Posterior vena cava (tissue), 2 donors: ENCODE measurements at places on chromosomes 16 and 17. TPM values are rescaled to one million over a fixed set of nuclear protein-coding genes. Genes with fewer than 3 reads are reported as not detected.

DNA sequence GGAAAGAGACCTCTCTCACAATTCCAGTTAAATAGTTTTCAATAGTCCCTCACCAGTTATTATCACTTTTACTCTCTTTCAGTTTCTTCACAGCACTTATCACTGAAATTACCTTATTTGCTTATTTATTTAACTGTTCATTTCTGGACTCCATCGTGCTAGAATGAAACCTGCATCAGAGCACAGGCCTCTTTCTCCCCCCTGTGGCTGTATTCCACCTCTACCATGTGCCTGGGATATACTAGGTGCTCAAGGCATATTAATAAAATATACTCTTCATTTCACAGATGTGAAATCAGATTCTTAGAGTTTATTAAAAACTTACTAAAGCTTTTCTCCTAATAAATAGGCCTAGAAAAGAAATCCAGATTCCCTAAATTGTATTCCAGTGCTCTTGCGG, 308.9 kb upstream of the MON1B start:
- DNase-seq: no peak

- peak; percentile 80 for DNase-seq
These were observed 770 bp downstream of the CCNF start for GRCh38 chr16:2429771-2430663.

DNA sequence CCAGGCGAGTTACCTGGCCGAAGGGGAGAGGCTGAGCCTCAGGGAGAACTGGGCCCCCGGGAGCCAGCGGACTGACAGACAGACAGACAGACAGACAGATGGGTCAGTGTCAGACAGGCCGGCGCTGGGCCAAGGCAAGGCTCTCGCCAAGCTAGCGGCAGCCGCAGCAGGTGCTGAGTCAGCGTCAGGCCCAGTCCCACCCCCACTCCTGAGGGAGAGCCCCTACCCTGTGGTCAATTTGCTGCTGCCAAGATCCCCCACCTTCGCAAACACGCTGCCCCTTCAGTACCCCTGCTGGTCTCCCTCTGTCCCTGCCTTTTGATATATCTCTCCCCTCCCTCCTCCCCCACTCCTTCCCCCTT, 1.5 kb downstream of the FGF11 start:
- DNase-seq: no peak

DNA sequence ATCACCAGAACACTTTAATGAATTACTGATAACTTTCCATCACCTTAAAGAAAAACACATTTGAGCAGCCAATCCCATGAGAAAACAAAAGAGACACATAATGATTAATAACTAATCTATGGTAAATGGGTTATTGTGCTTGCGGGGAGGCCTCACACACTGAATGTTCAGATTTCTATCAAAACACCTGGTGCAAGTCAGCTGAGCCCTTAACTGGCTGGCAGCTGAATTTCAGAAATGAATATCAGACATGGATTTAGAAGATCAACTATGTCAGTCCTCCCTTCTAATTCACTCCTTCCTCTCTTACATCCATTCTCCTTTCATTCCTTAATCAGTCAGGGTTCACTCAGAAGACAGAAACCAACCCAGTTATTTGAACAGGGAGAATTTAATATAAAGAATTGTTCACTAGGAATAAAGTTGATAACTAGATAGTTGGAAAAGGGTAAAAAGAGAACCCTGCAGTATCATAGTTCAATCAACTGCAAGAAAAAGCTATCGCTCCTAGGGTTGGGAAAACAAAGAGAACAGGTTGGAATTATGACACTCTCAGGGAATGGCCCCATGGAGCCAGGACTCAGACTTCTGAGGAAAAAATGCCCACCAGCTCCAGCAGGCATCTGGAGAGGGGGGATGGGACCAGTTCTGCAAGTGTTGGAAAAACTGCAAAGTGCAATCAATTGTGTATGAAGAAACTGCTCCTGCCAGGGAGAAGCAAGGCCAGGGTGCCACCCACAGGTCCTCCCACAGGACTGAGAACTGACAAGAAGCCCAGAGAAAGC, 577.1 kb upstream of the CDH5 start:
- no peak for DNase-seq

GRCh38 chr17:80546267-80546666, 1.6 kb downstream of the RPTOR start:
- DNase-seq: no peak

GRCh38 chr17:29094101-29094708, 51.3 kb downstream of the PIPOX start:
- no peak for DNase-seq

- DNase-seq: no peak
These were observed 12.0 kb upstream of the KRT23 start for GRCh38 chr17:40949418-40949817.

DNA sequence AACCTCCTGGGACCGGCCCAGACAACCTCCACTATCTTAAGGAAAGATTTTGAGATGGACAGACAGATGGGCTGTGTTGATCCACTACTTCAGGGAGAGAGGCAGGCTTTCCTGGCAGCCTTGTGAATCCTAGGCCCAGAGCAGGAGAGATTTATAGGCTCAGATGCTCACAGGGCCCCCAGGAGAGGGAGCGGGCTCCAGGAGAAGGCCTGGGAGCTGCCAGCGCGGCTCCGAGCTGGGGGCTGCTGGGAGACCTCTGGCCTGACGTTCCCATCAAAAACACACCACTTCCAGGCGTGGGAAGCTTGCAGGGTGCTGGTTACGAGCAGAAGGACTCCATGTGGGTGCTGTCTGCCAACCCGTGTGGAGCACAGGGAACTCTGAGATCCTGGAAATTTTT, 53.2 kb downstream of the MYH11 start:
- peak; percentile 62 for DNase-seq

DNA sequence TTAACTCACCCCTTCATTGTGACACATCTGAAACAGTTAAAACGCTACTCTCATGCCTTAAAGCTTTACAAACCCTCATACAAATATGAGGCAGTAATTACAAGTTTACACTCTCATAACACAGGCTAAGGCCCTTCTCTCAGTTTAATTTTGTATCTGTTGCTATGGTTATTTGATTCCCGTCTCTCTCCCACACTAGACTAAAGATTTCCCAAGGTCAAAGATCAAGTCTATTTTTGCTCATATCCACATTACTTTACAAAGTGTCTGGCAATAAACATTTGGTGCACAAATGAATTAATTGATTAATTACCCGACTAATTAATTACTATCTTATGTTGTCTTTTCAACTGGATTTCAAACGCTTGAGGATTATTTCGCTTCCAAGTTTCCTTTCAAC, 86.4 kb upstream of the MYOCD start:
- DNase-seq: no peak

DNA sequence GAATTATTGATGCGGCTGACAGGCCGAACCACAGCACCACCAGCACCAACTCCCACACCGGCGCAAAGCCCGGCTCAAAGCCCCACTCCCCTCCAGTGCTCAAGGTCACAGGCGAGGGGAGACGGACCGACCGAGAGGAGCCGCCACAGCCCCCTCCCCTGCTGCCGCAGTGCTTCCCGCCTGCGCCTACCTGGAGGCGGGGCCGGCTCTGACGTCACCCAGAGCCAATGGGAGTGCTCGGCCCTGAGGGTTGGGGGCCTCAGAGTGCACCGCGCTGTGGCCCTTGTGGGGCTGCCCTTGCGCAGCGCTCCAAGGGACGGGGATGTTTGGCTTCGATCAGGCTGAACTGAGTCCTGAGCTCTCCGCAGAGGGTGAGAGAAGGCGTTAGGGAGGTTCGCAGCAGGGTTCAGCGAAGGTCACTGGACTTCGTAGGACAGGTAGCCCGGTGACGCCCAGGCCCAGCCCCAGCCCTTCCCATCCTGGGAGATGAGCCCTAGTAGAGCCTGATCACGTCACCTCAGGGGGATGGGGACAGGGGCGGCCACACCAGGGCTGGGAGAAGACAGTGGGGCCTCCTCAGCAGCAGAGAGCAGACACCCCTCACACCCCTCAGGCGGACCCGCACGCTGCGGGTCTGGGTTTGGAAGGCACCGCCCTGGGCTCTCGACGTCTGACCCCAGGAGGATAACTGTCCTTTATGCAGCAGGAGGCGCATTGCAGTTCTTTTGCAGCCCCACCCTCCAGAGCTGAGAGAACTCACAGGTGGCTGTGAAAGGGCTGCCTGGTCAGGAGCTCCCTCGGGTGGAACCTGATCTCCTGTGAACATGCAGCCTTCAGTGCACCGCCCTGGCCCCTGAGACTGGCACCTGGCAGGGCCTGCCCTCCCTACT, 1.5 kb downstream of the NDRG4 start:
- DNase-seq: peak; percentile 76

DNA sequence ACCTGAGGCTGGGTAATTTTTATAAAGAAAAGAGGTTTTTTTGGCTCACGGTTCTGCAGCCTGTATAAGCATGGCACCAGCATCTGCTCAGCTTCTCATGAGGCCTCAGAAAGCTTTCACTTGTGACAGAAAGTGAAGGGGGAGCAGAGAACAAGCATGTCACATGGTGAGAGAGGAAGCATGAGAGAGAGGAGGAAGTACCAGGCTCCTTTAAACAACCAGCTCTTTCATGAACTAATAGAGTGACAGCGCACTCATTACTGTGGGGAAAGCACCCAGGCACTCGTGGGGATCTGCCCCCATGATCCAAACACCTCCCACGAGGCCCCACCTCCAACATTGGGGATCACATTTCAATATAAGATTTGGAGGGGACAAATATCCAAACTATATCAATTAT, 86.8 kb downstream of the USP32 start:
- no peak for DNase-seq

GRCh38 chr16:66984892-66985311, 3.5 kb upstream of the CES4A start:
- DNase-seq: no peak

GRCh38 chr16:58499092-58499511, 841 bp upstream of the NDRG4 start:
- DNase-seq: peak; percentile 66

DNA sequence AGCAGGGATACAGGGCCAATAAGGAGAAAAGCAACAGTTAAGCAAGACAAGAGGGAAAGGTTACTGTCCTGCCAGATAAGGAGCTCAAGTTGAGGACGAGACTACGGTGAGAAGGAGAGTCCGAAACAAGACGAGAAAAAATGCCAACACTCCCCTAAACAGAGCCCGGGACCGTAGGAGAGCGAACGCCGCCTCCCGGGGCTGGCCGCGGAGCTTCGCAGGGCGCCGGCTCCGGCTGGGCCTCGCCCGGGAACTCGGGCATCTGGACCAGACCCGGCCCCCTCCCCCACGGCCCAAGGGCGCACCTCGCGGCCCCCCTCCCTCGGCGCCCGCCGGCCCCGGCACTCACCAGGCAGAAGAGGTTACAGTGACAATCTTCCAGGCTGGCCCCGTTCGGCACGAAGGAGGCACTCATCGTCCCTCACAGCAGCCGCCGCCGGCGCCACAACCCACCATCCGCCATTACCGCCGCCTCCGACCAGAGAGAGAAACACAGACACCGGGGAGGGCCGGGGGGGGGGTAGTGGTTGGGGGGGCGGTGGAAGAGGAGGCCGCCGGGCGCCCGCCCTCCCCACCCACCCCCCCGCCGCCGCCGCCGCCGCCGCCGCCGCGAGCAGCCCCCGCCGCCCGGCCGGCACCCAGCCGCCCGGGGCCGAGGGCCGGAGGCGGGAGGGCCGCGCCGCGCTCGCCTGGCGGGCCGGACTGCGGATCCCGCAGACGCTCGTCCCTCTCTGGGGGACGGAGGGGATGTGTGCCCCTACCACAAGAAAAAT, at the start of gene MED13:
Gene MED13, minus strand, starts transcription at position 488 of the 773 bp plus-strand sequence. Its CDS starts 73 bp downstream, at position 415.
- DNase-seq: peak; percentile 91

DNA sequence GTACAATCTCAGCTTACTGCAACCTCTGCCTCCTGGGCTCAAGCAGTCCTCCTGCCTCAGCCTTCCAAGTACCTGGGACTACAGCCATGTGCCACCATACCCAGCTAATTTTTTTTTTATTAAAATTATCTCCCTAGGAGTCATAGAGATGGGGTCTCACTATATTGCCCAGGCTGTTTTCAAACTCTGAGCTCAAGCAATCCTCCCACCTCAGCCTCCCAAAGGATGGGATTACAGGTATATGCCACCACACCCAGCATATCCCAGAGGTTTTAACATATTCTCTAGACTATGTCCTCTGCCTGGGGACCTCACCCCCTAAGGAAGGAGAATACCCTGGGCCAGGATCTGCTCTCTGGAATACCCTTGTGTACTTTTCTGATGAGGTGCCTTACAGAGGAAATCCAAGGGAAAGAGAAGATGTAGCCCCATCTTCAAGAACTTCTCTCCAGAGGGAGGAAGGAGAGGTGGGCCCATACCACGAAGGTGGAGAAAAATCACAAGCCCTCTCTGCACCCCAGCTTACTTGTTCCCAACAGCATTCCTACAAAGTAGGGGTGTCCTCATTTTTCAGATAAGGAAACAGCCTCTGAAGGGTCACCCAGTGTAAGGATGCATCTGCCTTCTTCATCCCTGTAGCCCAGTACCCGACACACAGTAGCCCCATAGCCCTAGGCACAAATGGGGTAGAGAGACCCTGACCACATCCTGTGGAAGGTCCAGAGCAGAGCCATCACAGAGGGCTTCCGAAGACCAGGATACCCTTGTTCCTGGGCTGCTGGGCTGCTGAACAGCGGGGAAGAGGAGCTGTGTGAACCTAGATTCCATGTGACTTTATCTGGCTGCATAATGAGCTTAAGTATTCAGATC, 151.6 kb downstream of the SOCS1 start:
- DNase-seq: no peak

GRCh38 chr16:48556913-48557351, 53.0 kb downstream of the N4BP1 start:
- no peak for DNase-seq

- no peak for DNase-seq
These were observed 330.0 kb upstream of the PMFBP1 start for GRCh38 chr16:72501739-72502593.

- no peak for DNase-seq
These were observed 18.8 kb upstream of the IRF8 start for GRCh38 chr16:85879975-85880831.

DNA sequence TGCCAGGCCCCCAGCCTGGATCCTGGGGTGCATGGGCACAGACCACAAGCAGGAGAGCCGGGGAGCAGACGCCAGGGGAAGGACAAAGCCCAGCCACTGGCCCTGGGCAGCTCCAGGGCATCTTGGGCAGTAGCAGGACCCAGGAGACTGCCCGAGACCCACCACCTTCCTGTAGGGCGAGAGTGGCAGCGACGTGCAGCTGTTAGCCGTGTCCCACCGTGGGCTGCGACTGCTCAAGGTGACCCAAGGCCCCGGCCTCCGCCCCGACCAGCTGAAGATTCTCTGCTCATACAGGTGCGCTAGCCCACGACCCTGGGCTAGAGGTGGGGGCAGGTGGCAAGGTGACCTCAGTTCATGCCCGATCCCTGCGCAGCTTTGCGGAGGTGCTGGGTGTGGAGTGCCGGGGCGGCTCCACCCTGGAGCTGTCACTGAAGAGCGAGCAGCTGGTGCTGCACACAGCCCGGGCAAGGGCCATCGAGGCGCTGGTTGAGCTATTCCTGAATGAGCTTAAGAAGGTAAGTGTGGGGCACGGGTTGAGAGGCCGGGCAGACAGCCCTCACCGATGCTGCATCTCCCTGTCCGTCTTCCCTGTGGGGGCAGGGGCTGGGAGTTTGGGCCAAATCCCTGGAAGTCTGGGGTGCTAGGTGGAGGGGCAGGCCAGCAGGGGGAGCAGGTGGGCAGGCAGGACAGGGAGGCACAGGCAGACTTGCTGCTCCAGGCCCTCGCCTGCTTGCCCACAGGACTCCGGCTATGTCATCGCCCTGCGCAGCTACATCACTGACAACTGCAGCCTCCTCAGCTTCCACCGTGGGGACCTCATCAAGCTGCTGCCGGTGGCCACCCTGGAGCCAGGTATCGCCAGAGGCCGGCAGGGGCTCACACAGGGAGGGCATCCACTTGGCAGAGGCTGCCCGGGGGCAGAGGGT, 13.5 kb upstream of the SMIM5 start:
- no peak for DNase-seq

HSF5 gene
- total RNA-seq: 0.05 TPM

ADAD2 gene
- total RNA-seq: not detected

TMC6 gene
- 35.6 TPM for total RNA-seq

DYNLRB2 gene
- total RNA-seq: not detected

GFOD2 gene
- total RNA-seq: 14.5 TPM

CCL5 gene
- total RNA-seq: 3.2 TPM

CDYL2 gene
- 12.1 TPM for total RNA-seq
